HT-29 (cell line): ENCODE measurements at places on chromosomes 12 and 14. TPM values are rescaled to one million over a fixed set of nuclear protein-coding genes. Genes with fewer than 3 reads are reported as not detected.

DNA sequence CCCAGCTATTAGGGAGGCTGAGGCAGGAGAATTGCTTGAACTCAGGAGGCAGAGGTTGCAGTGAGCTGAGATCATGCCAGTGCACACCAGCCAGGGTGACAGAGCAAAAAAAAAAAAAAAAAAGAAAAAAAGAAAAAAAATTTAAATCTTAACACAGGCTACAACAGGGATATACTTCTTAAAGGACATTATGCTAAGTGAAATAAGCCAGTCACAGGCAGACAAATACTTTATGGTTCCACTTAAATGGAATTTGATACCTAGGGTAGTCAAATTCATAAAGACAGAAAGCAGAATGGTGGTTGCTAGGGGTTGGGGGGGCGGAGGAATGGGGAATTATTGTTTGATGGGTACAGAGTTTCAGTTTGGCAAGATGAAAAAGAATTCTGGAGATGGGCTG is 14.8 kb upstream of the PPTC7 start:
- DNase-seq: no peak

- DNase-seq: no peak
These were observed 775.5 kb upstream of the SEL1L start for GRCh38 chr14:82309199-82309598.

DNA sequence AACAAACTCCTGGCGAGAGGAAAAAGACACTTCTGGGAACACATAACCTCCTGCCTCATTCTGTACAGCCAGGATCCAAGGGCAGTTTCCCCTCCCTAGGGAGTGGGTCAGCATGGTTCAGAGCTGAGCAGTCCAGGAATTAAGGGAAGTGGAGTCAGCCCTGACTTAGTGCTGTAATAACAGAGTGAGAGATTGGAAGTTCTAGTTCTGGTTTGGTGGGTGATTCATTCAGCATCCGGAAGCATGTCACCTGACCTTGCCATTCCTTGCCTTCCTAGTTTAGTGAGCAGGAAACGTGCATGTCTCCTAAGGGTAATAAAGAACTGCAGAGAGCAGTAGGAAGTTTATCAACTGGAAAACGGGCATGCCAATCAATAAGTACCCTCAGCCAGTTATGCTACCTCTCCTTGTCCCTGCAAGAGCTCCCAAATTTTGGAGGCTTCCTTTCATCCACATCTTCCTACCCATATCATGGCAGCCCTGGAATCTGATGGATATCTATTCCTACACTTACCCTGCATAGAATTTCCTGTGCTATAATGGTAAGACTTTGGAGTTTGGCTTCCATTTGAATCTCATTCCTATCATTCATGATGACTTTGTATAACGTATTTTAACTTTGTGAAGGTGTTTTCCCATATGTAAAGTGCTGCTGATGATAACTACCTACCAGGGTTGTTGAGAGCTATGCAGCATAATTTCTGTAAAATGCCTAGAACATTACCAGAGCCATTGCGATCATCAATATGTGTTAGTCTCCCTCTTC is 28.5 kb upstream of the MAGOHB start:
- peak; percentile 39 for DNase-seq

- no peak for DNase-seq
These were observed 127.4 kb upstream of the ARHGAP5 start for GRCh38 chr14:31949709-31950108.

DNA sequence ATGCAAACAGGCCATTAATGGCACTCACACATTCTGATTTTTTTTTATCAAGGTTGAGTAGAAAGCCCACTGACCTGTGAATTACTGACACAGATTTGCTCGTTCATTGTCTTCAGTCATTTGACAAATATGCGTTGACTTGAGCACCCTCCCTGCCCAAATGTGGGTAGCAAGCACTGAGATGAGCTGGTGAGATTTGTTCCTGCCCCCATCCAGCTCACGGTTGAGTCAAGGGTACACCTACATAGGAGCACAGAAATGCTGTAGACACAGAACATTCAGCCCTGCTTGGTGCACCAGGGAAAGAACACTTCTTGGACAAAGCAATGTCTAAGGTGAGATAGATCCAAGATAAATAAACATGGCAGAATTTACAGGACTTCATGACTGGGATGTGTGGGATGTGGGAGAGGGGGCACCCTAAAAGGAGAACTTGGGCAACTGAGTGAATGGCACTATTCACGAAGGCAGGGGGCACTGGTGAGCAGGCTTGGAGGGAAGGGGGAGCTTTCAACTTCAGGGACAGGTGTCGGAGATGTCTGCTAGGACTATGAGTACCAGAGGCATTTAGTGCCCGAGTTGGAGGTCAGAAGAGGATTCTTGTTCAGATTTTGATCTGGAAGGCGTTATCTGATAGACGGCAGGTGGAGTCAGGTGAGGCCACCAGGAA is 213.4 kb downstream of the VRK1 start:
- no peak for DNase-seq

DNA sequence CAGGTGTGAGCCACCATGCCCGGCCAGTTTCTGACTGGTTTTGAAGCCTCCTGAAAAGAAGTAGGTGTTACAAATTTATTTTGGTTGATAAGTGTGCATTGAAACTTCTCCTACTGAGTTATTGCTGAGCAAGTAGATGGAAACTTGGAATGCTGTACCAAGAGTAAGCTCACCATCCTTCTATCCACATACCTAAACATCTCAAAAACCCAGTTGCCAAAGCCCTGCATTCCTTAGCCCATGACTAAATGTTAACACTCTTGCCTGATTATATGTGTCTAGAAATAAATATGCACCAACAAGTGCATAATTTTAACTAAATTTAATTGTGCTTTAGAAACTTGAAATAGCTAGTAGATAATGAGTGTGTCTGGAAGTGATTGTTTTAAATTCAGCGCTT is 357.8 kb downstream of the DUSP6 start:
- no peak for DNase-seq

GRCh38 chr14:79082883-79083282 is 912.7 kb downstream of the NRXN3 start:
- no peak for DNase-seq

- no peak for DNase-seq
These were observed 117.9 kb downstream of the SLC15A5 start for GRCh38 chr12:16159571-16159970.

- DNase-seq: no peak
These were observed 31.5 kb upstream of the CACNA2D4 start for GRCh38 chr12:1949771-1950470.

- peak; percentile 36 for DNase-seq
These were observed at the start of gene AP4S1 for GRCh38 chr14:31025367-31026076. TSS of gene AP4S1 (plus strand) at chr14:31025649. CDS start at chr14:31066197, 40,548 bp downstream.

DNA sequence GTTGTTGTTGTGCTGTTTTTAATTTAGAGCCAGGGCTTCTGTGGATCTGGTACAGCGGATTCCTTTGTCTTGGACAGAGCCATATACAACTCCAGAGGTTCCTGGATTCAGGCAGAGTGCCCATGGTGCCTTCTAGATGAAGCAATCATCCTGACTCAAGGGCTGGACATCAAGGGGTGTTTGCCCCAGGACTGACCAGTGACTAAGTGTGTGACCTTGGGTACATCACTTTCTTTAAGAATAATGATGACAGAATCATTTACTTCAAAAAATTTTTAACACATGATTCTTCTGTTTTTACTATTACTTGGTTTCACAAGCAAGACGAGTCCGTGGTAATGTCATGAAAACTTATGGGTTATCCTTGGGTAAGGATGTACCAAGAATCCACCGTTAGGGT is 397.3 kb downstream of the ZFP36L1 start:
- no peak for DNase-seq

DNA sequence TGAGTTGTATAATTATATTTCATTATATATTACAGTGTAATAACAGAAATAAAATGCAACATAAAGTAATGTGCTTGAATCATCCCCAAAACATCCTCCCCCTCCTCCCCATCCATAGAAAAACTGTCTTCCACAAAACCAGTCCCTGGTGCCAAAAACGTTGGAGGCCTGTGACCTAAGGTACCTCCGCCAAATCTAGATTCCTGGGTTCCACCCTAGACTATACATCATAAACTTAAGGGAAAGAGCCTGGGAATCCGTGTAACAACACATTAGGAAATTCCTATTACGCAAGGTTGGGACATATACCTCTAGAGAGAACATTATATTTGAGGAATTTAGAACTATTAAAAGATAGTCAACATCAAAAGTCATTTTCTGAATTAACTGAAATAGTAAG is 38.0 kb downstream of the SPPL3 start:
- DNase-seq: no peak

DNA sequence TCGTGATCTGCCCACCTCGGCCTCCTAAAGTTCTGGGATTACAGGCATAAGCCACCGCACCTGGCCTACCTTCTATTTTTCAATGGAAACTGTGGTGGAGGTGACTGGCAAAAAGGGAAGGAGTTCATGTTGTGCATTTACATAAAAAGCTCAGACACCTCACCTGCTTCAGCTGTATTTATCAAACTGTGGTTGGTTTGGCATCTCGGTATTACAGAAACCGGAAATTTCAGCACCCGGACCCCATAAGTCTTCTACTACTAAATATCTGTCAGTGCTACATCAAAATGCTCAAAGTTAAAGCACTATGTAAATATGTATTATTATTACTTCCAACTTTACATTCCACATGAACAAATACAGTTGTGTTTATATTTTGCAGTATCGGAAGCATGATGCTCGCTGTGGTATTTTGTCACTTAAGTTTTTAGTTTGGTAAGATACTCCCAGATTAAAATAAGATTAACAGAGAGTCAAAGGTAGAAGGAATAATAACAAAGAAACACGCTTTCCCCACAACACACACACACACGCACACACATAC is 95.4 kb downstream of the ITPR2 start:
- no peak for DNase-seq

DNA sequence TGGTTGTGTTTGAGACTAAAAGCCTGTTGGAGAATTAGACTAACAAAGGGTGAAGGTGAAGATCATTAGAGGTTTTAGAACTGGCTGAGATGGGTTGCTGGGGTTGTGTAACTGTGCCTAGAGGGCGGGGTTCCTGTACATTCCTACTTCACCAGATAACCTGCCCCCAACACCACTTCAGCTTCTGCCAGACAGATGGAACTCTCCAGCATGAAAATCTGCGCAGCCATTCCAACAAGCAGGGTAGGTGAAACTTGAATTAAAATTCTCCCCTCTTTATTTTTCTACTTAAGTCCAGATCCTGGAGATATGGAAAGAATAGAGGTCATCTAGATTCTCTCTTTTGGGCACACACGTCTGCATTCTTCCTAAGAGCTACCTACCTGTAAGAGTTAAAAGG is 6.0 kb downstream of the FOXG1 start:
- DNase-seq: no peak

DNA sequence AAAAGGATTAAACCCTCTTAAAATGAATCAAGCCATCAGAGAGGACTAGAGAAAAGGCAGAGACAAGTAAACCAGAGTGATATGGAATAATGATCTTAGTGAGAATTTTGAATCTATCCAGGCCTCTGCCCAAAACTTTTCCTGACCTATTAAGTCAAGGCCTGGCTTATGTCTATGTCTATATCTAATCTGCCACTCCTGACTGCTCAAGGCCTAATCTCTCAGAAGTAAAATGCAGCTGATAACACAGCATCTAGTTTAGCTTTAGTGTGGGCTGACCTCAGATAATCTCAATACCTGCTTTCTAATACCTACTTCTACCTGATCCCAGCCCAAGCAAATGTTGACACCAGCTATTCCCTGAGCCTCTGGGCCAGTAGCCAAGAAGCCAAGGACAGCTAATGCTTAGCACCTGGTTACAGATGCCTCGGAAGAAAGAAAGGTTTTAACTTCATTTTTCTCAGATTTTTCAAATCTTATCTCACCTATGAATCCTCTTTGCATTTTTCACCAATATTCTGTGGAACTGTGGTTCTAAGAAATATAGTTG is 1472.5 kb upstream of the SEL1L start:
- DNase-seq: no peak

DNA sequence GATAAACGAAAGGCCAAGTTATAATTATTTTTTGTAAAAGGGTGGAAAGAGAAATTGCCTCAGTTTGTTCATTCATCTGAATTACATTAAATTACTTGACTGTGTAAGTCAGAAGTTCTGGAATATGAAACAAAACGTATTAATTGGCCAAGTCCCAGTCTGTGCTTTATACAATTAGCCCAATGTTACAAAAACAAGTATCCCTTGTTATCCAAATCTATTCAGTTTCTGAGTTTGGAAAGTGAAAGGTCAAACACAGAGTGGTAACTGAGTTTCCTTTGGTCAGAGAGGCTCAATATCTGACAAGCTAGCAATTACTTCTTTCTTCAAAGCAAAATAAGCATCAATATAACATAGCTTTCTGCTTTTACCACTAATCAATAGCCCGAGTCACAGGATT is 62.6 kb downstream of the SPPL3 start:
- no peak for DNase-seq

DNA sequence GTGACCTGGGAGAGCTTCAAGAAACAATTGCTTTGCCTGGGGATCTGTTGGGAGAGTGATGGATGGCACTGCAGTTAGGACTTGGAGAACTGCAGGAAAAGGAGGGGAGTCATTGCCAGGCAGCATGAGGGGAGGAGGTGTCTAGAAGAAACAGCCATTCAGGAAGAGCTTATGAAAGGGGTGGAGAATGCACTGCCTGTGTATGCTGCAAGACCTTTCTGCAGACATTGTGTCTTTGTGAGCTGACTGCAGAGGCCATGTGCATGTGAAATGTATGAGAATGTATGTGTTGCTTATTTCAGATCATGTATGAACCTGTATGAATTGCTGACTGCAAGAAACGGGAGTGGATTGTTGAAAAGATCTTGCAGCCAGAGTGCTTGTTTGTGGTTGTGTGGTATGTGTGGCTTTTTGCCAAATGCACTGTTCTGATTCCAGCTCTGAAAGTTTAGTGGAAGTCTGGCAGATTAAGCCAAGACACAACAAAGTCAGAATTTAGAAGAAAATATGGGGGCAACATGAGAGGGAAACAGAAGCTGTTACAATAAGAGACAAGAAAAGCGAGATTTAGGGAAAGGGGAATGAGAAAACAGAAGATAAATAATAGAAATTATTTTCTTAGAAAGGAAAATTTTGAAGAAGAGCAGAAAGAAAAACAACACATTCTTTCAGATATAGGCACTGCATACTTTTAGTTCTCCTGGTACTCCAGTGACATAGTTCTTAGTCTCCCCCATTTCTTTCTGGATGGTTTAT is 9.8 kb upstream of the RIMKLB start:
- DNase-seq: no peak

Gene TMPRSS12
- not detected in 2 replicates for total RNA-seq

Gene TMEM117
- total RNA-seq: 0.91 and 7.8 TPM in 2 replicates

Gene RASSF8
- total RNA-seq: 0.05 TPM in 1 of 2 replicates, not detected in the other

Gene GUCY2C
- not detected in 2 replicates for total RNA-seq
